Activated T-cell treated with anti-CD3 and anti-CD28 coated beads for 4 hours (primary cell): ENCODE measurements at places on chromosomes 11 and 22.

GRCh38 chr11:95483339-95483738, 252.3 kb upstream of the SESN3 start:
- no peak for DNase-seq

GRCh38 chr22:25660336-25660735, 81.7 kb upstream of the MYO18B start:
- DNase-seq: no peak

- no peak for DNase-seq
Measured at GRCh38 chr11:45289369-45289768, 3.2 kb upstream of the SYT13 start.

DNA sequence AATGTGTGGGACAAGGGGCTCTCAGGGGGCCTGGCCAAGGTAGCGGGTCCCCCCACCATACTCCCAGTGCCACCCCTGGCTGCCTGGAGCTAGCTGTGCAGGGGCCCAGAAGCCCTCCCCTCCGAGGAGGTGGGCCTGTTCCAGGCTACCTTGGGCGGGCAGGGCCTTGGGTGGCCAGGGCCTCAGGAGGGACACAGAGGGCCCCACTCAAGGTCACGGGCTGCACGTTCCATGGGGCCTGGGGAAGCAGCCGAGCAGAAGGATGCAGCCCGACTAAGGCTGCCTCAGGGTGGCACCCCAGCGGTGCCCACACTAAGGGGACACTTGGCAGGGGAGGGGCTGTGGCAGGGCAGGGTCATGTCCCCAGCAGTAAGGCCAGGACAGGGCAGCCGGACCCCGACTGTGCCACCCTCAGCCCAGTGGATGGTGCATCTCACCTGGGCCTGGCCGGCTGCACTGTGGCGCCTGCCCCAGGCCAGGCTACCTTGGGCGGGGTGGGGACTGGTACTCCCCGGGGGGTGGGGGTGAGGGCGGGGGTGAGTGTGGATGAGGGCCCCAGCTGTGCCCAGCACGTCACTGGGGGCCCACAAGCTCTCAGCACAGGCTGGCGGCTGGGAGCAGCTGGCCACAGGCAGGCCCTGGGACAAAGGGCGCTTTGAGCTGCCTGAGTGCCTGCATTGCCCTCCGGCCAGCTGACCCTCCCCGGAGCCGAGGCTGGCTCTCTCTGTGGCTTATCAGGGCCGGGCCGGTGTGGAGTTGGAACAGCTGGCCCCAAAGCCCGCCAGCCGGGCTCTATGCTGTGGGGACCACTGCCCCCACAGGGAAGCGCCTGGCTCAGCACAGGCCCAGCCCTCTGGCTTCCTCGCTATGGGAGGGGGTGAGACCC, 117.1 kb downstream of the KCNQ1 start:
- no peak for DNase-seq
